ENCODE measurements at places on chromosomes 6 and 20.
A peak's percentile ranks its signal among the peaks of the same experiment; 100 is the strongest.

GRCh38 chr6:52330470-52330869 is 31.5 kb upstream of the PAQR8 start:
- DNase-seq, result no peak

- DNase-seq, result no peak
These were observed 20.2 kb downstream of the SF3B5 start for GRCh38 chr6:144075187-144075586.

DNA sequence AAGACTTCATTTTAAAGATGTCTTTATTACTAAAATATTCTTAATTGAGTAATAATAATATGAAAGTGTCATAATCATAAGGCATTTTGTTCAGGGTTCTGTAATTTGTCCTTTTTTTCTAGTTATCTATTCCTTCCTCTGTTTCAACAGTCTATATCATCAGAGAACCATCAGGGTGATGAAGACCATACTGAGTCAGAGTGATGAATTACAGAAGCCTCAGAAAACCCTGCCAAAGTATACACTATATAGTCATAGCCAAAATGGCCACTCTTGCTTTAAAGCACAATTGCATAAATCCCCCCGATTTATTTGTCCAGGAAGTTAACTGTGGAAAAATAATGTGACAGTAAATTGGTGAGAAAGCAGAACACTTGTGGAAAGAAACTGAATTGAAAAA is 735.0 kb downstream of the EPHA7 start:
- DNase-seq, result no peak

DNA sequence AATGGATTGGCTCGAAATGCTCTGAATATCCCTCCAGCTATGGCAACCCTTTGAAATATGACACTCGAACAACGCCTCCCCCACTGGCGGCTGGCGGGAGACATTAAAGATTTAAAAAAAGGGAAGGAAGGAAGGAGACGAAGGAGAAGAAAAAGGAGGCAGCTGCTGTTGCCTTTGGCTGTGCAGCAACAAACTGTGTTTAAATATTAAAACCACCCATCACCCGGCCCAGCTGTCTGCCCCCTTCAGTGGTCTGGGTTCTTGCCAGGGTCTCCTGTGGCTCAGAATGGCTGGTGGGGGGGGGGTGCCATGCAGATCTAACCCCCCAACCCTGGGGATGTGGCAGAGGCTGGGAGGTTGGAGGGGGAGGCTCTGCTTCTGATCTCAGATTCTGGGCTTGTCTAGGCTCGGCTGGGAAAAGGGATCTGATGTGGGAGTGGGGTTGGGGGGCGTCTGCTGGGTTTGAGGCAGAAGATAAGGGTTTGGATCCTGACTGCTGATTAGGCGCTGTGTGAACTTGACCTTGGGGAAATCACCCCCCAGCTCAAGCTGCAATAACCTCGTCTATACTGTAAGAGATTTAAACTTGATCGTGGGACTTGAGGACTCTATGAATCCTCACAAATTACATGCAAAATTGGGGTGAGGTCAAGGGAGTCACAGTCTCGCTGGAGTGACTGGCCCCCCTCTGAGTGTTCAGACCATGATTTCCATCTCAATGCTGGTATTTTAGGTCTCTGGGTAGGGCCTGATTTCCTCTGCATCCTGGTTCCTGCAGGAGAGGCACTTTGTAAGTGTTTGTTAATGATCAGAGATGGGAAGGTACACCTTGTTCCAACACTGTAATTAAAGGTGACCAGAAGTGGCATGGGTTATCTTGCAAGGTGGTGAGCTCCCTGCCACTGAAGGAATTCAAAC is 40.3 kb upstream of the BLCAP start:
- peak; percentile 89 for DNase-seq

DNA sequence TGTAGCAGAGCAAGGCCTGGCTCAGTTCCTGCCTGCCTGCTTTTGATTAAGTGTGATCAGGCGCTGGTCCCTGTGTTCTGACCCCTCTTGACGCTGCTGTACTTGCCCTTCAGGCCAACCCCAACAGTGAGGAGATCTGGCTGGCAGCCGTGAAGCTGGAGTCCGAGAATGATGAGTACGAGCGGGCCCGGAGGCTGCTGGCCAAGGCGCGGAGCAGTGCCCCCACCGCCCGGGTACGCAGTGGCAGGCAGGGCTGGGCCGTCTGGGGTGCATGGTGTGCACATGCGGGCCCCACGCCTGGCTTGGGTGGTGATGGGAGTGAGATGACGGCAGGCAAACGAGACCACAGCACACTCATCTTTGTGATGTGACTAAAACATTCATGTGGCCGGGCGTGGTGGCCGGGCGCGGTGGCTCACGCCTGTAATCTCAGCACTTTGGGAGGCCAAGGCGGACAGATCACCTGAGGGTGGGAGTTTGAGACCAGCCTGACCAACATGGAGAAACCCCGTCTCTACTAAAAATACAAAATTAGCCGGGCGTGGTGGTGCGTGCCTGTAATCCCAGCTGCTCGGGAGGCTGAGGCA is 10.1 kb upstream of the C20orf204 start:
- DNase-seq, result no peak

DNA sequence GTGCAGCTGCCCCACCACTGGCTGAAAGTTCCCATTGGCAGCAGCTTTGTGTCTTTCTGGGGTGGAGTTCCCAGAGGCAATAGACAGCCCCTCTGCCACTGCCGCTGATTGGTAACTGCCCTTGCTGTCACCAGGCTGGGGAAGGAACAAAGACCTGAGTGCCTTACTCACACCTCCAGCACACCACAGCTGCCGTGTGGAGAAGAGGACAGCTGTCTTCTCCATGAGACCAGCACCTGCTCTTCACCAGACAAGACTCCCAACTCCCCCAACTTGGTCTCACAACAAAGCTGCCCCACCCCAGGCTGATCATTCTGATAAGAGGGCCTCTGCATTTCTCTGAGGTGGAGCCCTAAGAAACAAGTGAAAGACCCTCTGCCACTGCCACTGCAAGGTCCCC is 39.7 kb upstream of the PTCHD4 start:
- DNase-seq, result no peak

GRCh38 chr6:107830060-107830459 is 5.9 kb upstream of the SCML4 start:
- DNase-seq, result no peak

DNA sequence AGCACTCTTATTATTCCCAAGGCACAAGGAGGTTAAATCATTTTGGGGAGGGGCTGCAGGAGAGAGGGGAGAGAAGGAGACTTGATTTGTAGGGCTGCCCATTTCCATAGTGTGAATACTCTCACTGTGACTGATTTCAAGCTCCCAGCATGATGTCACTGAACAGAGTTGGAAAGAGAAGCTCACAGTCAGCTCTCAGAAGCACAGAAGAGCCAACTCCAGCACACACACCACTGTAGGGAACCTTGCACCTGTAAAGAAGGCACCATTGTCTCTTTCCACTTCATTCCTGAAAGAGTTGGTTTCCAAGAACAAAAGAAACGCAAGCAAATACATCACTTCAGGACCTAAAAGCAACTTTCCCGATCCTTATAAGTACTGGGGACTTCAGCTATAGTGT is 12.7 kb upstream of the STK35 start:
- DNase-seq, result no peak

- no peak for DNase-seq
These were observed 342.3 kb downstream of the CDKAL1 start for GRCh38 chr6:20876561-20876960.

- DNase-seq, result no peak
These were observed 42.8 kb downstream of the MMS22L start for GRCh38 chr6:97240222-97240621.

GRCh38 chr6:44923444-44923843 is 404.7 kb upstream of the RUNX2 start:
- no peak for DNase-seq

DNA sequence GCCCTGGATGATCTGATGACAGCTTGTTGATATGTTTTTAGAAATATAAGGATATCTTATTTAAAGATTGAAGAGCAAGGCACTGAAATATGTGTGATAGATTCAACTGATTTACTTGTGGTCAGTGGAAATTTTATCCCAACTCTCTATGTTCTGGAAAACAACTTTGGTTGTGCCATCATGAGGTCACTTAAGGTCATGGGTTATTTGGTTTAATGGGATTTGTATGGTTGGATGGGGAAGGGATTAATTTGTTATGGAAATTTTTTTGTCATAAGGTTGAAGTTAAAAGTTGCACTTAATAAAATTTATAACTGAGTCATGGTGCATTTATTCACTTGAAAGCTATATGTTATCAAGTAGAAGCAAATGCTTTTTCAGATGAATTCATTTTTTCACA is 214.3 kb upstream of the LAMP5 start:
- DNase-seq, result no peak

- DNase-seq, result no peak
These were observed 55.0 kb downstream of the FOXA2 start for GRCh38 chr20:22529150-22530019.

- DNase-seq, result peak; percentile 57
These were observed 171.1 kb downstream of the MCHR2 start for GRCh38 chr6:99822741-99823512.

- DNase-seq, result no peak
These were observed 47.8 kb downstream of the SHLD1 start for GRCh38 chr20:5797843-5798462.

DNA sequence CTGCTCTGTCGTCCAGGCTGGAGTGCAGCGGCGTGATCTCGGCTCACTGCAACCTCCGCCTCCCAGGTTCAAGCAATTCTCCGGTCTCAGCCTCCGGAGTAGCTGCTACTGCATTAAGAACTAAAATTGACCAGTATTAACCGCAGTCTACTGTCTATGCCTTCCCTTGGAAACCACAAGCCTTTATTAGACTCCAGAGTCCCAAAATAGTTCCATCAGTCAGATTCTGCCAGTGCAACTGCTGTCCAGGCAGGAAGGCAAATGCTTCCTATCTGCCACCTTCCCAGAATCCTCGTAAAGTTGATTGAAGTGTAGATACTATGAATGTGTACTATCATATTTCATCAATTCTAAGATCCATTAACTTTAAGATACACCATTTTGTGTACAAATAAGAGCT is 16.7 kb downstream of the KAT14 start:
- peak; percentile 55 for DNase-seq

GRCh38 chr6:160790028-160790792 is 88.2 kb downstream of the PLG start:
- DNase-seq, result no peak

DNA sequence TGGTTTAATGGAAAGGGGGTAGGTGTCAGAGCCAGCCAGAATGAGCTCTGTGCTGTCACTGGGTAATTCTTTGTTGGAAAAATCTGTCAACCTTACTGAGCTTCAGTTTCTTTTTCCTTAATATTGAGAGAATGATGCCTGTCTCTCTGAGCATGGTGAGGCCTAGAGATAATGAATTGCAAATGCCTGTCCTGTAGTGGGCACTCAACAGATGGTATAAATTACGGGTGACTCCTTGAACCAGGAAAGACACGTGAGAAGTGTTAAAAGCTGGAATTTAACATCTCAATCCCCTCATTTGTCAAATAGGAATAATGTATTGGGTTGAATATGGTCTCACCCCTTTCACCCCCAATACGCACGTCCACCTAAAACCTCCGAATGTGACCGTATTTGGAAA is 74.9 kb downstream of the ADTRP start:
- no peak for DNase-seq

DNA sequence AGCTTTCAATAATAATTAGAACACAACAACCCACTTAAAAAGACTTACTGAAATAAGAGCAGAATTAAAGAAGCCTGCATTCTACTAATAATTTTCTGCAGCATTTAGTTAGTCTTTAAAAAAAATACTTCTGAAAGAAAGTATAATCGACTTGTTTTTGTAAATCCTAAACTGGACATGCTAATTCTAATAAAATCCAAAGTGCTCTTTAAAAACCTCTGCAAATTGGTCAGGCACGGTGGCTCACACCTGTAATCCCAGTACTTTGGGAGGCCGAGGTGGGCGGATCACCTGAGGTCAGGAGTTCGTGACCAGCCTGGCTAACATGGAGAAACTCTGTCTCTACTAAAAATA is 57.5 kb upstream of the ARMH2 start:
- DNase-seq, result no peak

- no peak for DNase-seq
These were observed 64.1 kb upstream of the ZNF217 start for GRCh38 chr20:53657732-53658131.

DNA sequence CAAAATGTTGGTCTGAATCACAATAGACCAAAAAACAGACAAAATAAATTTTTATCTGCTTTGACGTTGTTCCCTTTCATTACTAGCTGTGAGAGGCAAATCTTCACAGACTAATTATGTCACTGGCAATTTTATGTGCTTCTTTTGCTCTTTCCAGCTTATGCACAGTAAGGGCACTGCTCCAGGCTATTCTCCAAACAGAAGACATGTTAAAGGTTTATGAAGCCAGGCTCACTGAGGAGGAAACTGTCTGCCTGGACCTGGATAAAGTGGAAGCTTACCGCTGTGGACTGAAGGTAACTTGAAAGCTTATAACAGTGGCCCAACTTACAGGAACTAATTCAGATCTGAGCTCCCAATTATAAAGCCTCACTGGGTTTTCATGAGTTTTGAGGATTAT is 15.5 kb upstream of the SNRNP48 start:
- DNase-seq, result no peak

DNA sequence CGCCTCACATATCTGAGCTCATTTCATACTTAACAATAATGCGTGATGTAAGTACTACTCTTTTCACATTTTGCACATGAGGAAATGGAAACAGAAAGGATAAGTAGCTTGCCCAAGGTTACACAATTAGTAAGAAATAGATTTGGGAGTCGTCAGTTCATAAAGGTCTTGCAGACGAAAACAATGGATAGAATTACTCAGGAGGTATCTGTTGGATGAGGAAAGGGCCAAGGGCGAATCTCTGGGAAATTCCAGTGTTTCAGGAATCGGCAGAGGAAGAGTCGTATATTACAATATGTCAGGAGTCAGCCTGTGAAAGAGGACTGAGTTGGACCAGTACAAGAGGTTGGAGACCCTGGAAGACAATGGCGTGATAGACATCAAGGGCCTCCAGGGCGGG is 12.8 kb upstream of the EDN1 start:
- DNase-seq, result no peak

DNA sequence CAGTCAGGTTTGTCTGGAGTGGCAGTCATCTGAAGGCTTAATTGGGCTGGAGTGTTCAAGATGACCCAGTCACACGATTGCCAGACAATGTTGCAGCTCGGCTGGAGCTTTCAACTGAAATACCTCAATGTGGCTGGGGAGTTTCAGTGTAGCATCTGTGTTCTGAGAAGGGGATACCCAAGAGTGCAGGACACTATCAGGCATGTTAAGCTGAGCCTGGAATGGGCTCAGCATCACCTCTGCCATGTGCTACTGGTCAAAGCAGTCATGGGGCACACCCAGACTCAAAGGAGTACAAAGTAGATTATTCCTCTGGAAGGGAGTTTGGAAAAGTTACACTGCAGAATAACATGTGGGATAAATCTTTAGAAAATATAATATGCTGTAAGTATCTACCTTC is 363.9 kb downstream of the KIF16B start:
- no peak for DNase-seq

DNA sequence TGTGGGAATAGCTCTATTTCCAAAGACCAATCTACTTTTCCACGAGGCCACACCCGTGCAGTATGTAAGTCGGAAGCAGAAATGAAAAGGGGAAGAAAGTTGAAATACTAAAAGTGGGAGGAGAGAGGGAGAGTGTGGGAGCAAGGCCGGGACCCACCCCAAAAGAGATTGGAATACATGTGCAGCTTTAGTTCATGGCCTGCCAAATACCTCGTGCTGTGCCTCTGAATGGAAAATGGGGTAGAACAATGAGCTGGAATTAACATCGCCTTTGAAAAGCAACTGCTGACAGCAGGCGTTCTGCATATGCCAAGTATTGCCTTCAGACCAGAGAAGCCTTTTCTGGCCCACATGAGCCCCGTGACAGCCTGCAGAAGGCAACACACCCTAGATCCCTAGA is 155.6 kb downstream of the CD83 start:
- no peak for DNase-seq
